Inflammatory macrophage treated with lipopolysaccharide for 1 hour (primary cell): ENCODE measurements at places on chromosomes 6 and 20.

GRCh38 chr6:80517525-80517924, 411.1 kb downstream of the BCKDHB start:
- DNase-seq, result no peak

GRCh38 chr6:53361549-53362031, 12.8 kb upstream of the ELOVL5 start:
- peak; percentile 42 for DNase-seq

- no peak for DNase-seq
Measured at GRCh38 chr6:4460586-4461475, 315.4 kb upstream of the CDYL start.

DNA sequence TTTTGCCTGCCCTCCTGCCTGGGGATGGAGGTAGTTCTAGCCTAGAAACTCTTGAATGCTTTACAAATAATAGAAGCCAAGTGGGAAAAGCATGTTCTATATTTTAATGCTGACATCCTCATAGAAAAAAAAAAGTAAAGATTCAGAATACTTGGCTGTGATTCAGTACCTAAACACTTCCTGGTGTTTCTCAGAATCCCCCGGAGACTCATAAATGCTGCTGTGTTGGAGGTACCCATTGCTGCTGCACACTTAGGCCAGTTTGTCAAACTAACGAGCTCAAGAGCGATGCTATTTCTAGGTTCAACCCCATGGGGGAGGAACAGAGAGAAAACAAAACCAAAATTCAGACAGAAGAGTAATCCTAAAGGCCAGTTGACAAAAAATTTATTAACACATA, 38.8 kb upstream of the ZFP64 start:
- DNase-seq, result no peak

- DNase-seq, result no peak
Measured at GRCh38 chr6:42193491-42193894, 1.3 kb downstream of the GUCA1B start.

- no peak for DNase-seq
Measured at GRCh38 chr6:315921-316752, 23.9 kb downstream of the DUSP22 start.

DNA sequence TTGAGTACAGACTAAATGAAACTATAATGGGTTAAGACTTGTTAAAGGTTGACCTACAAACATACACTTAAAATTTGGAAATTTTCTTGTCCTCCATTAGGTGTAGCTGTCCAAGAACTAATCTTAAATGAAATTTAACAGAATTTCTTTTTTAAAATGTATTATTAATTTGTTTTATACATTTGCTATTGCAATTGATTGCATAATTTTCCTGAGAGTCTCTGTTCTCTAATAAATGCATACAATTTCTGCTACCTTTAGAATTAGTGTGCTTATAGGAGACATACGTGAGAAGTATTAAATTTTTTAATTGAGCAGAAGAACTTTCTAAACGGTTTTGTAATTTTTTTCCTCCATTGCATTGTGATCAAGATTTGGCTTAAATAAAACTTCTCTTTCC, 1.5 kb downstream of the FAM135A start:
- no peak for DNase-seq

DNA sequence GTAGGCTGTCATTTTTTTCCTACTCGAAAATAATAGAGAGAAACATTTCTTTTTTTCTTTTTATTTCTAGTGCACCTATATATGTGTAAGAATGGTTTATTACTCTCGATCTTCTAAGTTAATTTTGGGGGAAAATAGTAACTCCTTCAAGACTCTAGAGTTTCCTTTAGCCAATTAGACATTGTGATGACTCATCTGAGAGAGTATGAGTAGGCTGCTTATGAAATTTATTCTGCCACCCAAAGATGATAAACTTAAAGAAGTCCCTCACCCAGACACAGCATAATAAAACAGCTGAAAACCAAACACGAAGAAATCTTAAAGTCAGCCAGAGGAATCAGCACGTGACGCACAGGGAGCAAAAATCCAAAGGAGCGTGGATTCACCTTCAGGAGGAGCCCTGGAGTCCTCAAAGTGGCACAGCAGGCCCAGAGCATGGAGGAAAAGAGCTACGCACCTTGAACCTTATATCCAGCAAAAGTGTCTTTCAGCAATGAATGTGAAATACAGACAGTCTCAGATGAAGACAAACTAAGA, 81.9 kb downstream of the ERMARD start:
- no peak for DNase-seq

DNA sequence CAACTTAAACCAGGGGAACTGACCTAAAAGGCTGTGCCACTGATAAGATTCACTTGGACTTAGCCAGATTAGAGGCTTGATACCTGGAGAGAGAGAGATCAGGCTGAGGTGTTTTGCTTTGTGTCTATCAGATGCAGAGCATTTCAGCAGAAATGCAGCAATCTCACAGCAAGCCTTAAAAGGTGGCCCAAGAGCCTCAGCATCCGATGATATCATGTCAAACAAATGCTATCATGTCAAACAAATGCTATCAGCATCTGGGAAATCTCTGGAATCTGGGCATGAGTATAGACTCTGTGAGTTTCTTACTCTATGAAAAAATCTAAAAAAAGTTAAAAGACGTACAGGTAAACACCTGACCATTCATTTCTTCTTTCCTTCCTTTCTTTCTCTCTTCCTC, 718.9 kb downstream of the EYS start:
- no peak for DNase-seq

GRCh38 chr6:152402791-152403190, 234.4 kb downstream of the SYNE1 start:
- DNase-seq, result no peak

DNA sequence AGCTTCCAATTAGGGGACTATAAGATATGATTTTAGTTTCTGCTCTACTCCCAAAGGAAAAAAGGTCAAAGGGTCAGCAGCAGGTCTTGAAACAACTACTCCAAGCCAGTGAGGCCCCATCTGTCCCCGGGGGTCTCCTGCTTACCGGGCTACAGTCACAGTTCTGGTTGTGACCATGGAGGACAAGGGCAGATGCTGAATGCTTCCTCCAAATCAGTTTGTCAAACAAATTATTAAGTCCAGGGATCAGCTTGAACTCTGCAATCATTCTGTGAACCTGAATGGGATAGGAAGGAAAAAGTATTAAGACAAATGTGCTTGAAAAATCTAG, 60.2 kb downstream of the MYH7B start:
- DNase-seq, result no peak

DNA sequence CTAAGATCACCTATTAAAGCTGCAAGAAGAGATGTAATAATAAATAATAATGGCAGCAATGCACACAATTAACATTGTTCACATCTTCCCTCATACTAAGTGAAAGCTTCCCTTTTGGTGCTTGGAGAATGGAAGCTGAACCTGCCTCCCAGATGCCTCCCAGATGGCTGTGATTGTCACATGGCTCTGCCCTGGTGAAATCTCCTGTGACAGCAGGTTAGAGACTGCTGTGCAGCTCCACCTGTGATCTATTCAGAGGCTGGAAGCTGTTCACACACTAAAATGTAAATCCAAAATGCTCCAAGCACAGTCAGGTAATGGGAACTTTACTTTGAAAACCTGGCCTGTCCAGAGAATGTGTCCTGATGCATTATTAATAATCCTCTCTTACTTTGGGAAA, 41.7 kb upstream of the RGS17 start:
- no peak for DNase-seq

GRCh38 chr6:150075034-150075421, 6.1 kb upstream of the ULBP3 start:
- no peak for DNase-seq

GRCh38 chr20:12989586-12990115, 19.1 kb upstream of the SPTLC3 start:
- DNase-seq, result no peak

DNA sequence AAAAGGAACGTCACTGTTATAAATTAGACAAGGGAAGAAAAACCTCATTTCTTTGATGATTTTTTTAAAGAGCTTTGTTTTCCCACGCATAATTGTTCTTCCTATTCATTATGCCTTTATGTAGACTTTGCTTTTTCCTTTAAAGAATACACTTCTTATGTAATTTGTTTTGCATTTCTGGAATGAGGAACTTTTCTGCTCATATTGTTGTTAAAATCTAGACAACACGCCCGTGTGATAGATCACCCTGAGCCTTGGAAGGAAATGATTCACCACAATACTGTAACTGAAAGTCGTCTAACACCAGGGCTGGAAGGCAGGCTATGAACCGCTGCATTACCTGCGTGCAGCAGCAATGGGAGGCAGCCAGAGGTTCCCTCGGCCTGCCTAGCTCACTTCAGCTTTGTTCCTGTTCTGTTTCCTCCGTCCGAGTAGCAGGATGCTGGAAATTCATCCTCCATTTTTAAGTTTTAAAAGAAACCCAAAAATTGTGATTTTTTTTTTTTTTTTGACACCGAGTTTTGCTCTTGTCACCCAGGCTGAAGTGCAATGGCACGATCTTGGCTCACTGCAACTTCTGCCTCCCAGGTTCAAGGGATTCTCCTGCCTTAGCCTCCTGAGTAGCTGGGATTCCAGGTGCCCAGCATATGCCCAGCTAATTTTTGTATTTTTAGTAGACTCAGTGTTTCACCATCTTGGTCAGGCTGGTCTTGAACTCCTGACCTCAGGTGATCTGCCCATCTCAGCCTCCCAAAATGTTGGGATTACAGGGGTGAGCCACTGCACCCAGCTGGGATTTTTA, 49.6 kb upstream of the ZNF217 start:
- DNase-seq, result peak; percentile 76

- peak; percentile 12 for DNase-seq
Measured at GRCh38 chr6:42530751-42531150, 33.1 kb upstream of the UBR2 start.

DNA sequence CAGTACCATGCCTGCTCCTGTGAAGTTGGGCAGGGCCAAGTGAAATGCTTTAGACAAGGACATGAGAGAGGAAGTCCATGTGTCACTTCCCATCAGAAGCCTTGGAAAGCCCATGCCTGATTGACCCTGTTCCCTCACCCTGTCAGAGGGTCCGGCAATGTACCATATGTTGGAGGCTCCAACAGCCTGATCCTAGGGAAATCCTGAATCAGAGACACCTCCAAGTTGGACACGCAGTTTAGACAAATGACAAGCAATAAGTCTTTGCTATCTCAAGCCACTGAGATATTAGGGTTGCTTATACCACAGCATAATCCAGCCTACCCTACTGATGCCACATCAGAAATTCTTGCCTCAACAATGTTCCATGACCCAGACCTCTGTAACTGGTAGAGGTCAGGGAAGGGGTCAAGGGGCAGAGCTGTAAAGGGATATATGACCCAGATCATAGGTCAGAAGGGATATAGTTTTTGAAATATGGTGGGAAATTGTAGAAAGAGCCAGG, 174.8 kb downstream of the HACE1 start:
- DNase-seq, result no peak

DNA sequence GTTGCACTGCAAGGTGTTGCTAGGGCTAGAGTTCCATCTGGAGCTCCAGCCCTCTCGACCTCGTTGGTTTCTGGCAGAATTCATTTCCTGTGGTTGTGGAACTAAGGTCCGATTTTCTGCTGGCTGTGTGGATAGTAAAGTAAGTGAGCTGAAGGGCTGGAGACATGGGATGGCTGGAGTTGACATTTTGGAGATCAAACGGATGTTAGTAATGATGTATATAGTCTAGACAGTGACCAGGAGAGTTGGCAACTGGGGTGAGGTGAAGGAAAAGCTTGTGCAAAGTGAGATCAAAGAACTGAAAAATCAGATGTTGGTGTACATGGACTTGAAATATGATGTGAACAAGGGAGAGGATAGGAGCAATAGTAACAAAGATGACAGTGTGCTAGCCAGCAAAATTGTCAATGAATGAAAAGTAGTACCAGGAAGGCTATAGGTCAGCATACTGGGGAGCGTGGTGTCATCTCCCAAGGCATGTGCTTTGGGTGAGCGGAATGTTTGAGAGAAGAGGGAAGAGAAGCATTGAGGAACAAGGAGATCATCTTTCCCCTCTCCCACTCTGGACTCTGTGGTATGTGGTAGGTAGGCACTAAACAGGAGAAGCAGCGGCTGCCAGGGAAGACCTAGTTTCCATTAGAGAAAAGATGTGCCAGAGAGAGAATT, 7.8 kb downstream of the QRSL1 start:
- DNase-seq, result peak; percentile 29

- peak; percentile 13 for DNase-seq
Measured at GRCh38 chr6:3697609-3698008, 53.9 kb downstream of the PXDC1 start.

GRCh38 chr6:106490030-106490429, 129.5 kb downstream of the CRYBG1 start:
- DNase-seq, result no peak

- peak; percentile 80 for DNase-seq
Measured at GRCh38 chr6:11854408-11855165, 76.0 kb upstream of the ADTRP start.

GRCh38 chr6:148195511-148195910, 147.1 kb upstream of the SASH1 start:
- no peak for DNase-seq

GRCh38 chr6:42226645-42227143, 9.0 kb upstream of the MRPS10 start:
- no peak for DNase-seq

- DNase-seq, result no peak
Measured at GRCh38 chr20:52340036-52340634, 148.6 kb upstream of the ZFP64 start.

GRCh38 chr6:111606620-111607115, 990 bp upstream of the TRAF3IP2 start:
- DNase-seq, result no peak

GRCh38 chr6:98339506-98339905, 494.9 kb upstream of the POU3F2 start:
- no peak for DNase-seq

DNA sequence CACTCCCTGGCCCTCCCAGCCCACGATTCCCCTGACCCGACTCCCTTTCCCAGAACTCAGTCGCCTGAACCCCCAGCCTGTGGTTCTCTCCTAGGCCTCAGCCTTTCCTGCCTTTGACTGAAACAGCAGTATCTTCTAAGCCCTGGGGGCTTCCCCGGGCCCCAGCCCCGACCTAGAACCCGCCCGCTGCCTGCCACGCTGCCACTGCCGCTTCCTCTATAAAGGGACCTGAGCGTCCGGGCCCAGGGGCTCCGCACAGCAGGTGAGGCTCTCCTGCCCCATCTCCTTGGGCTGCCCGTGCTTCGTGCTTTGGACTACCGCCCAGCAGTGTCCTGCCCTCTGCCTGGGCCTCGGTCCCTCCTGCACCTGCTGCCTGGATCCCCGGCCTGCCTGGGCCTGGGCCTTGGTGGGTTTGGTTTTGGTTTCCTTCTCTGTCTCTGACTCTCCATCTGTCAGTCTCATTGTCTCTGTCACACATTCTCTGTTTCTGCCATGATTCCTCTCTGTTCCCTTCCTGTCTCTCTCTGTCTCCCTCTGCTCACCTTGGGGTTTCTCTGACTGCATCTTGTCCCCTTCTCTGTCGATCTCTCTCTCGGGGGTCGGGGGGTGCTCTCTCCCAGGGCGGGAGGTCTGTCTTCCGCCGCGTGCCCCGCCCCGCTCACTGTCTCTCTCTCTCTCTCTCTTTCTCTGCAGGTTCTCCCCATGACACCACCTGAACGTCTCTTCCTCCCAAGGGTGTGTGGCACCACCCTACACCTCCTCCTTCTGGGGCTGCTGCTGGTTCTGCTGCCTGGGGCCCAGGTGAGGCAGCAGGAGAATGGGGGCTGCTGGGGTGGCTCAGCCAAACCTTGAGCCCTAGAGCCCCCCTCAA, at the start of gene LTA:
LTA (plus strand) TSS at position 249 of the 871 bp plus-strand sequence; CDS start at position 703, 454 bp downstream.
- DNase-seq, result no peak
